ENCODE measurements at places on chromosomes 2 and 18.

DNA sequence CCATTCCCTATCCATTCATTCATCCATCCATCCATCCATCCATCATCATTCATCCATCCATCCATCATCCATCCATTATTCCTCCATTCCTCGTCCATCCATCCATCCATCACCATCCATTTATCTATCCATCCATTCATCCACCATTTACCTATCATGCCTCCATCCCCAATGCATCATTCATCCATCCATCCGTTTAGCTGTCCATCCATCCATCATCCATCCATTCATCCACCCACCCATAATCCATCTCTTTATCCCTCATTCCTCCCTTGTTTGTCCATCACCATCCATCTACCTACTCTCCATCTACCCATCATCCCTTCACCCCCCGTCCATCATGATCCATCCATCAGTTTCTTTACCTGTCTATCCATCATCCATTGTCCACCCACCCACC, 13.6 kb downstream of the NFATC1 start:
- no peak for DNase-seq

GRCh38 chr2:237435844-237436587, 22.1 kb upstream of the COL6A3 start:
- DNase-seq: no peak

GRCh38 chr2:242015108-242016065, 145.9 kb downstream of the RTP5 start:
- no peak for DNase-seq

- DNase-seq: no peak
These were observed 19.2 kb downstream of the GKN1 start for GRCh38 chr2:68993660-68994059.

- no peak for DNase-seq
These were observed 37.6 kb downstream of the CDH7 start for GRCh38 chr18:65788373-65788772.

DNA sequence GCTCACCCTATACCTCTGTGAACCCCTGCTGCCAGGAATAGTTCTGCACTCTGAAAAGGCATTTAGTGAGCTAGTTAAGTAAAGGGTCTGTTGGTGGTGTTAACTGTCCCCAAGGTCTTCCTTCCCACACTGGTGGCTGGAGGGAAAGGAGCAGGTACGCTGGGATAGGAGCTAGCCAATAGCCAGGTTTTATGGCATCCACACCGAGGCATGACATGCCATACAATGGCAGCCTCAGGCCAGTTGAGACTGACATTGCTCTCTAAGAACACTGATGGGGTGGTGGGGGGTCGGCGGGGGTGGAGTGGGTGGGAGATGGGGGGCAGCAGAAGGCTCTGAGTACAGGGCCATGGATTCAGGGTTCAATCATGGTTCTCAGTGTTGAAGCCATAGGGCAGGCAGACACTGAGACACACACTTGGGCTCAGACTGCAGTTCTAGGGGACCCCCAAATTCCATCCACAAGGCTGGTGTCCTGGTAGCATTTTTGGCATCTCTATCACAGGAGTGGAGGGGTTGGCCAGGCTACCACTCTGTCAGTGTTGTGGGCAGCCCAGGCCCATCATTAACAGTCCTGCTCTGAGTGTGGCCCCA, 136.0 kb downstream of the CTIF start:
- DNase-seq: no peak

- DNase-seq: no peak
These were observed 207.4 kb downstream of the CBLN2 start for GRCh38 chr18:72336786-72337185.

- DNase-seq: no peak
These were observed 22.1 kb downstream of the GPR39 start for GRCh38 chr2:132438691-132439090.

- DNase-seq: no peak
These were observed 36.3 kb downstream of the ACVR1 start for GRCh38 chr2:157839822-157840221.

DNA sequence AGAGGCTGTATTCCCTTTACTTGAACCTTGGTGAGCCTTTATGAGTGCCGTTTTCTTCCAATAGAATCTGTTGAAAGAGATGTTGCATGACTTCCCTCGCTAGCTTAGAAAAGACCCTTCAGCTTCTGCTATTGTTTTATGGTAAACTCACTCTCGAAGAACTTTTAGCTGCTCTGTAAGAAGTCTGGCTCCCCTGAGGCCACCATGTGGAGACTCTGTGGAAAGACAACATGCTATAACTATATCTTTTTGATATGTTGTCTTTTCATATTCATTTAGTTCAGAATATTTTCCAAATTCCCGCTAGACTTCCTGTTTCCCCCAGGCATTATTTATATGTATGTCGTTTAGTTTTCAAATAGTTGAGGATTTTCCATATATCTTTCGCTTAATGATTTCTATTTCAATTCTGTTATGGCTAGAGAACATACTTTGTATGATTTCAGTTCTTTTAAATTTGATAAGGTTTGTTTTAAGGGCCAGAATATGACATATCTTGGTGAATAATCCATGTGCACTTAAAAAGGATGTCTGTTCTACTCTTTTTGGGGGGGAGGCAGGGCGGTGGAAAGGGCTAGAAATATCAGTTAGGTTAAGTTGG, 64.1 kb downstream of the PTPN4 start:
- peak; percentile 14 for DNase-seq

DNA sequence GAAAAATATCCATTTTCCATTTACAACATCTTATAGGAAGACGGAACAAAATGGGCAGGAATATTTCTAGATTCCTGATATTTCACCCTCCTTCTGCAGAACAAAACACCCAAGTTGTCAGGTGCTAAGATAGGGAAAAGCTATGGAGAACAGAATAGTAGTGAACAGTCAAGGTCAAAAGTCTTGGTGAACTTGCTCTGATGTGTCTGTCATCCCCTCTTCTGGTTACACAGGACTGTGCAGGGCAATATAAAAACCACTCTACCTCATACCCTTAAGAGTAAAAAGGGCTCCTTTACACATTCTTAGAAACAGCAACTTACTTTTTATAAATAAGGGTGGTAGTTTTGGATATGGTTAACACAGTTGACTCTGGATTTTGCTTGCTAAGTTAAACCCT, 4.4 kb downstream of the MYL1 start:
- DNase-seq: no peak

GRCh38 chr2:218072002-218072401, 2.9 kb downstream of the RUFY4 start:
- DNase-seq: no peak

DNA sequence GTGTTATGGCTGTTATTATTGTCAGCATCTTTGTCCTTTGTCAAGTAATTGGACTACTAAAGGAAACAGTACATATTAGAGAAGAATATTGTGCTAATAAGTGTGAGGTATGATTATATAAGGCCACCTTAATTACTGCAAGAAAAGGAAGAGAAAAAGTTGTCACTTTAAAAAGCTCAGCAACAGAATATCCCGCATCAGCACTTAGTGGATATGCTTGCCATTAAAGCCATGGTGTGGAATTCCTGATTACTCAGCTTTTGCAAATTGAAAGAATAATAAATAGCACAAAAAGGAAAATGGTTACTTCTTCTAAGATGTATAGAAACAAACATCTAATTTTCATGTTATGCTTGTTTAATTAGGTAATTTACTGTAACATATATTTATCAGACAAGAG, 347.5 kb downstream of the DPP10 start:
- no peak for DNase-seq

DNA sequence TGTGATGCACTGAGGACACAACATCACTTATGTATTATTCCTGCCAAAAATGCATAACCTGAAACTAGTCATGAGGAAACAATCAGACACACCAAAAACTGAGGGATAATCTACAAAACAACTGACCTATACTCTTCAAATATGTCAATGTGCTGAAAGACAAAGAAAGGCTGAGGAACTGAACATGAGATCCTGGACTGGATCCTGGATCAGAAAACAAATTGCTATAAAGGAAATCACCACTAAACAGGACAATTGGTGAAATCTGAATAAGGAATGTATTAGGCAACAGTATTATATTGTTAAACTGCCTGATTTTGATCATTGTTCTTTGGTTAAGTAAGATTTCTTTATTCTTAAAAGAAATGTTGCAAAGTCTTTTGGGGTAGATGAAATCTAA, 28.8 kb downstream of the CUL3 start:
- no peak for DNase-seq

- no peak for DNase-seq
These were observed 5.1 kb downstream of the MEIS1 start for GRCh38 chr2:66439812-66440542.

DNA sequence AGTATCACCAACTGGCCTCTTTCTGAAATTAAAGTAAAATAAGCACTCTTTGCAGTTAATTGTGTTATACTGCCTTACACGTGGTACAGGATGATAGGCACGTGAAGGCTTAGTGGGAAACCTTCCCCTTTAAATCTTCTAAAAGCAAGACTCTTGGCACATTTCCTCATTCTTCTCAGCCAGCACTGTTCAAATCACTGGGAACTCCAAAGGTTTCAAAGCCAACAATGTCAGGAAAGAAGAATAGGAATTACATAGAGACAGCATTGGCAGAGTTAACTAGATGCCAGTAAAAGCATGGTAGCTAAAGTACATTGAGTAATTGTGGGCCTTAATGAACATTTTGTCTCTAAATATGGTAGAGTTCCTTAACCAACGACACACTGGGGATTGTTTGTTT, 96.4 kb downstream of the DTNA start:
- no peak for DNase-seq

DNA sequence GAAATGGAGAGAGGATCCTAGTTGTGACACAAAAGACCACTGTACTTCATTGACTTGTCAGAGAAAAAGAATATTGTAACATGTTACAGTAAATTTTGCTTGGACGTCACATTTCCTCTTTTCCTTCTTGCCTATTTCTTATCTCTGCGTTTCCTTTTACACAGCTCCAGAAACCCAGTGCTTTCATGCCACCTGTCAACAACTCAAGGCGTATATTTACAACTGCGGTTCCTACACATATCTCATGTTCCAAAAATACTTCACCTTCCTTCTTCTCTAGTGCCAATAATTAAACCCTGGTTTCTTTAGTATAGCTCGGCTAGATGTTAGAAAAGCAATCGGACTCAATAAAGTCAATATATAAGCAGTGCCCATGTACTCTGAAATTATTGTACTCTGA, 911.5 kb upstream of the FSHR start:
- DNase-seq: no peak

DNA sequence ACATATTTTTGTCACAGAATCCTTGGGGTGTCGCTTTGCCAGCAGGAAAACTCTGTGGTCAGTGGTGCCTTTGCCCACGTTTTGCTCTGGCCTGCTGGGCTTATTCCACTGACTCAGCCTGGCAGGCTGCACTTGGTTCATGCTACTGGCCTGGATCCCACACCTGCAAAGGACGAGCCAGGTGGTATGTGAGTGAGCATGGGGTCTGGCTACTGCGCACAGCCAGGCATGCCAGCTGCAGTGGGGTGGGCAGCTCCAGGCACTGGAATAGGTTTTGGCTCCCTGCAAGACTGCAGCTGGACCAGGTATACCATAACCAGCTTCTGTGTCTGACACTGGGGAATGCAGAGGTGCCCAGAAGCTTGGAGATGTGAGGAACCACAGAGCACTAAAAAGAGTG, 197.9 kb upstream of the VRK2 start:
- no peak for DNase-seq

GRCh38 chr18:48839819-48840490, 110.8 kb downstream of the SMAD7 start:
- DNase-seq: no peak

DNA sequence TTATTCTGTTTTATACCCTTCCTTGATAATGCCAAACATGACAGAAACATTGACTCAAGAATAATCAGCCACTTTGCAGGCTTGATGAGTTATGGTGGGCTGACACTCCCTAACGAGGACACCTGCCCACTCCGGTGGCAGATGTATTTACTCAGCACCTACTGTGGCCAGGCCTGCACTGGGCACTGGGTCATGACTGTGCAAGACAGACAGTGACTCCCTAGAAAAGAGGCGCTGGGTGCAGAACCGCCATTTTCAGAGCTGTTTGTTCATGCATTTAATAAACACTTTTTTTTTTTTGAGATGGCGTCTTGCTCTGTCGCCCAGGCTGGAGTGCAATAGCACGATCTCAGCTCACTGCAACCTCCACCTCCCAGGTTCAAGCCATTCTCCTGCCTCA, 32.5 kb downstream of the SNED1 start:
- DNase-seq: no peak

GRCh38 chr2:57850415-57851130, 196.0 kb upstream of the VRK2 start:
- no peak for DNase-seq

GRCh38 chr18:37712776-37713175, 147.2 kb upstream of the CELF4 start:
- DNase-seq: no peak

GRCh38 chr2:227942021-227942420, 70.6 kb downstream of the DAW1 start:
- no peak for DNase-seq

DNA sequence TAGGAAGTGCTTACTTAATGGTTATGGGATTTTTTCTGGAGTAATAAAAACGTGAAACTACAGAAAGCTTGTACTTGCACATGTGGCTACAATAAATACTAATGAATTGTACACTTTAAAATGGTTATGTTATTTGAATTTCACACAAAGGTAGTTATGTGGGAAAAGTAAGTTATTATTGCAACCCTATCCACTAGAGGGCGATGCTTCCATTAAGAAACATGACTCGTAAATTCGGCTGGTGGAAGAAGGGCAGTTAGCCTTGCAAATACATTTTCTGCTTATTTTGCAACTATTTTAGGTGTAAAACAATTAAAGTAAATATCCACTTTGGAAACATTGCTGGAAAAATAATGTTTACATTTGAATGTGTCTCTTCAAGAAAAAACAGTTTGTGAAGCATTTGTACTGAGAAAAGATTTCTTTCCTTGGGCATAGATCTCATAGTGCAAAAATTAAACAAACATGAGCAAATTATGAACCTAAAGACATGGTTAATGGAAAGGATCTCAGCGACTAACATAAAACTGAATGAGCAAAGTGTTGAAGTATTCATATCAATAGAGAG, 68.1 kb upstream of the CSRNP3 start:
- peak; percentile 50 for DNase-seq

- DNase-seq: no peak
These were observed 17.8 kb upstream of the TMEM18 start for GRCh38 chr2:694906-695510.

DNA sequence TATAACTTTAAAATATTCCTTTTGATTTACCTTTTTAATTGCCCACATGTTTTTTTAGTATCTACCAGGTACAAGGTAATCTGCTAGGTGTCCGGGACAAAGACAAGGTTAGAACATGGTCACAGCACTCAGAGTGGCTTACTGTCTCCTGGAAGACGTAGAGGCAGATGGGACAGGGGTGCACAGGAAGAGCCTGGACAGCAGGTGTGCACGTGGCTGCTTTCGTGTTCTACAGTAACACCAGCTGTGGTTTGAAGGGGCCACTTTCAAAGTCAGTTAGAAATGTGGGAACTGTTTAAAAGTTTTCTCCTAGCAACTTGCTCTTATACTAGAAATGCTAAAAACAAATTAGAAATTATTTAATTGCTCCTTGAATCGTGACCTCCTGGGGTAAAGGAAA, 102.9 kb upstream of the ALPP start:
- DNase-seq: no peak

GRCh38 chr2:32067549-32067948, 4.2 kb downstream of the SPAST start:
- no peak for DNase-seq

GRCh38 chr2:115214050-115214449, 771.6 kb downstream of the DPP10 start:
- no peak for DNase-seq
